ENCODE measurements at places on chromosomes 4 and X.

DNA sequence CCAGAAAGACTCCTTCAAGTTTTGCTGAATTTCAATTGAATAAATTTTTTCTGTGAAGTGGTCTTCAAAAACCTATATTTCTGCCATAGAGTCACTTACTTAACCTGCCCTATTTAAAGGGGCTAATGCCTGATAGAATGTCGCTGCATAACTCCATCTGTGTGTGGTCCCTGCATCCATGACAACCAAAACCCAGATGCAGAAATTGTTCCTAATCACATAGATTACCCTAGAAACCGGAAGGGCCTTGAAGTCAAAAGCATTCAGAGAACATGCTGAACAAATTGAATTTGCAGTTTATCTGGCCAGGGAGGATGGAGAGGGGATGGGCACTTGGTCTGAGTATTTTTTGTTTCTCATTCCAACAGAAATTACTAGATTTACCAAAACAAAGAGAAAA lies 1.5 kb upstream of the PARM1 start:
- DNase-seq: no peak

DNA sequence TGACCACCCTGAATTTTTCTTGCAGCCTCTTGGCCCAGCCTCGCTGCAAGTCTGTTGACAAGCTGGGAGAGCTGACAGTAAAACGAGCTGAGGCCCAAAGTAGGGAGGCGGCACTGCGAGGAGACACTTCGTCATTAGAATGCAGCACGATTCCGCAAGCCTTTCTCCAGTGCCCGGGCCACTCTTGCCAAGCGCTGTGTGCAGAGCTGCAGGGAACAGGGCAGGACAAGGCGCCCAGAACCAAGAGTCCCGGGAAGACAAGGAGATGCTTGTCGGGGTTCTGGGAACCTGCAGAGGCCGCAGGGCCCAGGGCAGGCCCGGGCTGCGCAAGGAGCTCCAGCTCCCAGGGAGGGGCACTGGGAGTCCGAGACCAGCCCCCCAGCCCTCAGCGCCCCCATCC lies 187.1 kb downstream of the BCOR start:
- DNase-seq: no peak

- no peak for DNase-seq
These were observed 21.3 kb upstream of the CLCN5 start for GRCh38 chrX:49901048-49901447.

GRCh38 chr4:54234497-54235205 lies 5.6 kb downstream of the PDGFRA start:
- no peak for DNase-seq

- DNase-seq: no peak
These were observed 48.3 kb upstream of the MAB21L2 start for GRCh38 chr4:150533673-150534072.

- no peak for DNase-seq
These were observed 8.5 kb downstream of the NKX3-2 start for GRCh38 chr4:13535708-13536361.

DNA sequence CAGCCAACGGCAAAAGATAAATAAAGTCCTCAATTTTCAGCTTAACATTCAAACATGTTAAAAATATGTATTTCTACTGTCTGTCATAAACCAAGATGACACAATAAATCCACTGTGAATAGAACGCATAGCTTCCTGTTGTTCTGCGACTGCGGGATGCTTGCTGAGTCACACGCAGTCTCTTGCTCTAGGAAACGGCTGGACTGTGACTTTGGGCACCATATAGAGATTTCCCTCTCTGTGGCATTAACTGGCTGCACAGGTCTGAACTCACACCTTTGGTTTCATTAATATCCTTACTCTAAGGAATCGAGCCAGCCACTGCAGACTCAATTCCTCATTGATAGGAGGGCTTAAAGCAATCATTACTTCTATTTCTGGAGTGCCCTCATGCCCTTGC lies 8.4 kb downstream of the BEND4 start:
- DNase-seq: no peak

GRCh38 chrX:39826813-39827543 lies 270.8 kb downstream of the BCOR start:
- DNase-seq: no peak

GRCh38 chr4:5955201-5955821 lies 62.4 kb upstream of the CRMP1 start:
- no peak for DNase-seq

- DNase-seq: no peak
These were observed 324.6 kb downstream of the MID1IP1 start for GRCh38 chrX:39125834-39126233.

GRCh38 chrX:11103006-11103405 lies 8.1 kb upstream of the HCCS start:
- no peak for DNase-seq

- no peak for DNase-seq
These were observed 265.4 kb upstream of the TET2 start for GRCh38 chr4:104881136-104881886.

DNA sequence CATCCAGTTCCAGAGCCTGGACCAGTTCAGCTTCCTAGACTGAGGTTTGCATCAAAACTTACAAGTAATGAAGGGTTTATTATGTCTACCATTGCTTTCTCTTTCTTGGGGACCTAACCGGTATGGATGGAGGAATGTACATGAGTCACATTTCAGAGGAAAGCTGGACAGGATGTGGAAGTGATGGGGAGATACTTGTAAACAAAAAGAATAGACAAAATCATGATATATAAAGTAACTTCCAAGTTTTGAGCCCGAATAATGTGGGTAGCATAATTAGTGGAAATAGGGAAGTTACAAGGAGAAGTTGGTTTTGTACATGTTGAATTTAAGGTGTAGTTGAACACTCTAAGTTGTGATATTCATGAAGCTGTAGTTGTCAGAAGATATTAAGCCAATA lies 15.0 kb downstream of the FNIP2 start:
- DNase-seq: no peak

DNA sequence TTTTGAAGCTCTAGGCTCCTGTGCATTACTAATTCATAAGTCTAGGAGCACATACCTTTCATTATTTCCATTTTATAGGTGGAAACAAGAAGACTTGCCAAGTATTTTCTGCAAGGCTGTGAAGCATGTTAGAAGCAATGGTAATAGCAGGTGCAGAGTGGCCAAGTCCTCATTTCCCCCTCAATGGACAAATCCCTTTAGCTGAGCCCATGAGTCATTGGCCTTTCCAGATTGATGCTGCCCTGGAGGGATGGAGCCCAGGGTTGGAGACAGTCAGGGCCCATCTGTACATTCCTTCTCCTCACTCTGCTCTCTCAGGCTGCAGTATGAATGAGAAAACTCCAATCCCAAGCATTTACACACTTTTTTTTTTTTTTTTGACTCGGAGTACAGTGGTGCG lies 6.6 kb downstream of the MGST2 start:
- no peak for DNase-seq

DNA sequence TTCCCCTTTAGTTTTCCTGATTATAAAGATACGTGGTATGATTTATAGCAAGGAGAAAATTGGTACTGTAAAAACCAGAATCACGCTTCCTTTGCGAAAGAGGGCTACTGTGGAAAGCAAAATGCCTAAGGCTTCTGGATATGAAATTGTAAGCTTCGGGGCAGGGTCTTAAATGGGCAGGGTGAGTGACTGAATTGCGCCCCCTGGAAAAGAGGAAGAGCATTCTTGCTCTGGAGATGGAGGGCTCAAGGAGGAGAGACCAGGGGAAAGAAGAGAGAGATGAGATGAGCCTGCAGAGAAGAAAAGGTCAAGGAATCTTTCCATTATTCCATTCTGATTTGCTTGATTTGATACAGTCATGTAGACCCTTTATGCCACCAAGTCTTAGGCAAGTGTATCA lies 13.1 kb upstream of the ETNPPL start:
- no peak for DNase-seq

DNA sequence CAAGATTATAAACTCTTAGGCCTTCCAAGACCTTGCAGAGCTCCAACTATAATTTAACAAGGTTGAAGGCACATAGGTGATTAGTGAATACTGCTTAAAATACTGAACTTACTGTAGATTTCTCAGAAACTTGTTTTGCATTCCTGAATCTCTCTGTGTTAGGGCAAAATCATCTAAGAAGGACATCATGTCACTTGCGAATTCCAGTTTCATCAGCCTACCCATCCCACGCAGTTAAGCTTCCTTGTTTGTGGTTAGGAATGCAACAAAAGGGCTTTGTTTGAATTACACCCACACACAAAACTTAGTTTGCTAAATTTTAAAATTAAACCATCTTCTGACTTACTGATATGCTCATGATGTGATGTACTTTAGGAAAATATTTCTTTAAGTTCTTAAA lies 174.0 kb downstream of the SOWAHB start:
- DNase-seq: no peak

DNA sequence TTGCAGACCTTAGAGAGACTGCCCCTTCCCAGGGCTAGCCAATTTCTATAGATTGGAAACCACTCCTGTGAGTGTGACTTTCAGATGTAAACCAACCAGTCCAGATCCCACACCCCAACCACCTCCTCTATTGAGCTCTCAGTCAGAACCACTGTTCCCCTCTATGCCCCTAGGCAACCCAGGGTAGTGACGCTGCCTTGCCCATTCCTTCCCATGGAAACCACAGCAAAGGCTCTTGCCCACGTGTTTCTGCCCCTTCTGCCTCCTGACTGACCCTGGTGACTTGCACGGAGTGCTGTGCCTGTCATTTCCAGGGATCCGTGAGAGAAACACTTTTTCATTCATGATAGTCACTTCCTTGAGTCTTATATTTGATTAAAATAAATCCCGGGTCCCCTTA lies 32.4 kb downstream of the CYTL1 start:
- no peak for DNase-seq
